Midbrain (tissue), 1 donor: ENCODE measurements at places on chromosomes 4 and X.

GRCh38 chr4:169268951-169269760 is 1.6 kb downstream of the SH3RF1 start:
- DNase-seq = no peak

DNA sequence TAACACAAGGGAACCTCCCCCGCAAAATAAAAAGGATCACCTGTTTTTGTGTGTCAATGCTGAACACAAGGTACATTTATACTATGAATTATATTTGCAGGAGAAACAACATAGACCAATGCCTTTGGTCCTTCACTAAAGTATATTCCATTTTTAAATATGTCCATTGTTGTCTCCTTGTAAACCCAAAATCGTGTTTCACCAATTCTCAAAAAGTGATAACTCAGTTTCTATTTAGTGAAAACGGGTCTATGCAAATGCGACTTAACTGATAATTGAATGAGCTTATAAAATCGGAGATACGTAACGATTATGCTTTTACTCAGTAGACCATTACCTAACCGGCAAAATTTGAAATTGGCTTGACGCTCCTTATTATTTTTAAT is 2.1 kb downstream of the BRWD3 start:
- DNase-seq = no peak

DNA sequence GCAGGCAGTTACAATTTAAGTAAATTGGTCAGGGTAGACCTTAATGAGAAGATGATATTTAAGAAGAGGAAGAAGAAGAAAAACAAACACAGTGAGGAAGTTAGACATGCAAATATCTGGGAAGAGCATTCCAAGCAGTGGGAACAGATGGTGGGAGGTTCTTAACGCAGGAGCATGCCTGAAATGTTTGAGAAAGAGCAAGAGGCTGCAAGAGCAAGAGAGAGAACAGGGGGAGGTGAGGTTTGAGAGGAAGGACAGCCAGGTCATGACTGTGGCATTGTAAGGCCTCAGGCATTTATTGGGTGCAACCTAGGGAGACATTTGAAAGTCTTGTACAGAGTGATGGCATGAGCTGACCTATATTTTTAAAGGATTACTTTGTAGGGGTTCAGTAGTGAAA is 136.0 kb downstream of the UGT8 start:
- DNase-seq = no peak

DNA sequence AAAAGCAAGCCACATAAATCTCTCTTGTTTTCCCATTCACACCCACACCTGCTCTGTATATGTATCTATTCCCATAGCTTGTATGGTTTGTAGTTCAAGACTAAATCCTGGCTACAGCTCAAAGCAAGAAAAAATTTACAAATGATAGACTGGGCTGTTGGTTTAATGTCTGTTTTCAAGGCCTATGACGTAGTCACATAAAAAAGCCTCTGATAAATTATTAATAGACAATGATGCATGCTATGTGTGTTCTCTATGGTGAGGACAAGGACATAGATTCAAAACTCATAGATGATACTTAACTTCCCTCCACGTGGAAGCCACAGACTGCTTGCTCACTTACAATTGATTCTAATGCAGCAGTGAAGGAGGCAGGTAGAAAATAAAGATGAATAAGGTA is 194.0 kb downstream of the LDB2 start:
- DNase-seq = no peak

DNA sequence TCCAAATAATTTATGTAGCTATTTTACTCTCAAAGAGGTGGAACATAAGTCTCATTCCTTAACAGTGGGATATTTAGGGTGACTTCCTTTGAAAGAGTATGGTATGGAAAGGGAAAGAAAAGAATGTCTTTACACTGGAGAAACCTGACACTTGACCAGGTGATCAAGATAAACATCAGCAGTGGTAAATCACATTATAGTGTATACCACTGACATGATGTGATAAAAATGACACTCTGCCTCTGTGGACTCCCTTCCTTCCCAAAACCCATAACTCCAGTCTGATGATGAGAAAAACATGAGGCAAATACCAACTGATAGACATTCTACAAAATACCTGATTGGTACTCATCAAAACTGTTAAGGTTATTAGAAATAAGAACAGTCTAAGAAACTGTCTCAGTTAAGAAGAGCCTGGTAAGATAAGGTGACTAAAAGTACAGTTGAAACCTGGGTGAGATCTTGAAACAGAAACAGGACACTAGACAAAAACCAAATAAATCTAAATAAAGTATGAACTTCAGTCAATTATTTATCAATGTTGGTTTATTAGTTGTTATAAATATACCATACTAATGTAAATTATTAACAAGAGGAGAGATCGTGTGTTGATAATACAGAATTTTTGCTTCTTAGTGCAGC is 144.2 kb upstream of the PCDH18 start:
- DNase-seq = no peak

GRCh38 chrX:49064303-49064702 is 5.5 kb downstream of the CCDC120 start:
- no peak for DNase-seq

GRCh38 chr4:67744561-67745283 is 9.5 kb downstream of the GNRHR start:
- DNase-seq = no peak
